ENCODE measurements at places on chromosomes 13 and 19.
A peak's percentile ranks its signal among the peaks of the same experiment; 100 is the strongest.

DNA sequence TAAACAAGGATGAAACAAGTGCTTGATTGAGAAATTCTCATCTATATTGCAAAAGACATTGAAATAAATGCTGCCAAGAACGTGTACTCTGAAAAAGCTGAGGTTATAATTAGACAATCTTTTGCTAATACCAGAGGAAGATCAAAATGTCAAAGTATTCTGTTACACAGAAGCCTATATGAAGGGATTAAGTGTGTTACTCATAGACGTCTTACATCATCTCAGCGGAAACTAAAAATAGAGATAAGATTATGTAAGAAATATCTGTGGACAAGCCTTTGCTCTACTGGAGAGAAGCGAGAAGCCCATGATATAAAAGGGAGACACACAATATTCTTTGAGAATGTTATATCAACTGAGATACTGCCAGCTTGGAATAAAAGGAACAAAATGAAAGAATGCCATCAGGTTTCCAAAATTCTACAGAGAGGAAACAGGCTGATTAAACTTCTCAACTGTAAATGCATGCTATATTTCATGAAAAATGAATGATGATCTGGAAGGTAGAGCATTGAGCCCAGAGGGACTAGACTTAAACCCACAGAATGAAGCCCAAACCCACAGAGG lies 699.0 kb downstream of the GPC5 start:
- no peak for DNase-seq

DNA sequence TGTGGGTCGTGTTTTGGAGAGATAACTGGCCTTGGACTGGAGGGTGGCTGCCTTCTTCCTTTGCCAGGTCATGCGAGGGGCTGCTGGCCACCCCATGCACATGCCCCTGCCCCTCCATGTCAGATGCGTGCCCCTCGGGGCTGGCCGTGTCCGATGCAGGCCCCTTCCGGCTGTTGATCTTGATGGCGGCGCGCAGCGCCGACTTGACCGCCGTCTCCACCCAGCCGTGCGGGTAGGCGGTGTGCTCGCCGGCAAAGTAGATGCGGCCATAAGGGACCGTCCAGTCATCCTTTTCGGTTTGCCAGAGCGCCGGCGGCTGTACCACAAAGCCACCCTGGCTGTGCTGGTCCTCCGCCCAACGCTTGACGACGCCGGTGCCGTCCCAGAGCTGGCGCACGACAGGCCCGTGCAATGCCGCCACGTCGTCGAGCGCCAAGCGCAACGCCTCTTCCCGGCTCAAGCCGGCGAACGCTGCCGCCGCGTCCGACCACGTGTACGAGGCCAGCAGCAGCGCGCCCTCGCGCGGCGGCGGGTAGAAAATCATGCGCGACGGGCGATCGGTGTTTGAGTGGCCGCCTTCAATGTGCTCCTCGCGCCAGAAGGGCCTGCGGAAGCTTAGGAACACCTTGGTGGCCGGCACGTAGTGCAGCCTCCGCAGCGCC lies 6.9 kb downstream of the IL4I1 start:
- peak; percentile 86 for DNase-seq

DNA sequence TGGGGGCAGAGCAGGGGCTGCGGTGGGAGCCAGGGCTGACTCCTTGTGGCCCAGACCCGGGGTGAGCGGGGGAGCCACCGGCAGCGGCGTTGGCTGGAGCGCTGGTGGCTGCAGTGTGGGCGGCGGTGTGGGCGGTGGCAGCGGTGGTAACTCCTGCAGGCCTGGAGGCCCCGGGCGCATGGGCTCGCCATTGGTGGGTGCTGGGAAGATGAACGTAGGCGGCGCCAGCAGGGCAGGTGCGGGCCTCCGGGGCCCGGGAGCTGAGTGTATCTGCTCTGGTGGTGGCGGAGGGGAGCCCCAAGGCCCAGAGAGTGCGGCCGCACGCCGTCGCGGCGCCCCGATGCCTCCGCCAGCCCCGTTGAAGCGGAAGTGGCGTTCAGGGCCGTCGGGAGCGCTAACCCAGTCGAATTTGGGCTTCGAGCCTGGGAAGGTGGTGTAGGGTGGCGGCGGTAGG lies 2.0 kb downstream of the GGN start:
- no peak for DNase-seq

DNA sequence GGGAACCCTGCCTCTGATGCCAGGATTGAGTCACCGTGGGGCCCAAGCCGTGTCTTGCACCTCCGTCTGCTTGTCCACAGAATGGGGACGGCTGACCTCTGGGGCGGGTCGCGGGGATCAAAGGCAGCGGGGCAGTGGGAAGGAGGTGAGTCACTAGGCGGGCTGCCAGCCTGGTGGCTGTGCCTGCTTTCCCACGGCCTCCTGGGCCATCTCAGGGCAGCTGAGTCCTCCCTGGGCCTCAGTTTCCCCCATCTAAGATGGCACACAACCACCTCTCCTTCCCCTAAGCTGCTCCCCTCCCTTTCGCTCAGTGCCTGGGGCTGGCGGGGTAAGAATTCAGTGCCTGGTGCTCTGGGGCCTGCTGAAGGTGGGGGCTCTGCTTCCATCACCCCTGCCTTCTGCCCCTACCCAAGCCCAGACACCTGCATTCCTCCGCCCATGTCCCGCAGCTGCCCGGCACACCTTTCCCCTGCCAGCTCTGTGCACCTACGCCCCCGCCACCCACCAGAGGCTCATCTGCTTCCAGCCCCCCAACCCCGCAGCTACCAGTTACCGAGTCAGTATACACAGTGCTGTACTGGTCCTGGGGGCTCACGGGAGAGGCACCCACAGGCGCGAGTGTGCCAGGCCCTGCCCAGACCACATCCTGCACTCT lies 3.5 kb downstream of the MKNK2 start:
- DNase-seq: no peak

DNA sequence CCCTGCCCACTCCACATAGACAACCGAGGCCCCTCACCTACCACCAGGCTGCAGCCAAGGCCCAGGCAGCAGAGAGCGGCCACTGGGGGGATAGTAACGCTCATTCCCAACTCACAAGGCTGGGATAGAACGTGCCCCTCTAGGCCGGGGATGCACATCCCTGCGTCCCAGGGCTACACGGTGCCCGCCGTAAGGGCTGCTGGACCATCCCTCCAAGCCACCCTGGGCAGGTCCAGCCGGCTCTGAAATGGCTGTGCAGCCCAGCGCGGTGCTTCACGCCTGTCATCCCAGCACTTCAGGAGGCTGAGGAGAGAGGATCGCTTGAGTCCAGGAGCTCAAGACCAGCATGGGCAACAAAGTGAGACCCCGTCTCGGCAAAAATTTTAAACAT lies 3.2 kb downstream of the REXO1 start:
- no peak for DNase-seq

- DNase-seq: no peak
Measured at GRCh38 chr13:44365899-44366298, 7.7 kb upstream of the SERP2 start.

DNA sequence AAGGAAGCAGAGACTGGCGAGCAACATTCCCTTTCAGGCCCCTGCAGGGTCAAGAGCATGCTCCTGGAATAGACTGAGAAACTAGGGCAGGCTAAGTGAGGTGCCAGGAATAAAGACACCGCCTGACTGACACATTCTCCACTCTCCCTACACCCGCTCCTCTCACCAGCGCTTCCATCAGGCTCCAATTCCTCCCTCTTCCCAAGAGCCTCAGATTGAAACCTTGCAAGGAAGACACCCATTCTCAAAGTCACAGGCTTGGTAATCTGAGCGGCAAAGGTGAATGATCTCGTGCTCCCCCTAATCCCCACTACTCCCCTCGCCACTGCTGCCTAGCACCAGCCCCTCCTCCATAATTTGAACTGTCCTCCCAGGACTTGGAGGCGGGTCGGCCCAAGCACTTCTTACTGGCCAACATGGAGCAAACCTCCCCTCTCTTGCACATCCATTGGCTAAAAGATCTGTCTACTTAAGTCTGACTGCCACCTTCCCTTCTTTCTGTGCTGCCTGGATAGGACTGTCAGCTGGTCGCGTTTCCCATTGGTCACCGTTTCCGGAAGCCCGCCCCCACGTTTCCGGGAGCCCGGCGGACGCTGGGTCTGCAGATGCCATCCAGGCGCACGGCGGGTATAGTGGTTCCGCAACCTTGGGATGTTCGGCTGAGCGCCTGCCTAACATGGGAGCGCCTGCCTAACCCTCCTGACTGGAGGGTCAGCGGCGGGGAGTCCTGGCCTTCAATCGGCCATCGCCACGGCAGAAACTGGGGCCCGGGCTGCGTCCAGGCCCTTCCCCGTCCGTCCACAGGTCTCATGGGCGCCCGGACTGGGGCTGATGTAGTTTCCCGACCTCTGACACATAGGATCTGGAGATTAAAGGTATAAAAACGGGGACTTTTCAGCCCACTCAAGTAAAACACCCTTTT lies 33.6 kb downstream of the ZNF383 start:
- peak; percentile 58 for DNase-seq

DNA sequence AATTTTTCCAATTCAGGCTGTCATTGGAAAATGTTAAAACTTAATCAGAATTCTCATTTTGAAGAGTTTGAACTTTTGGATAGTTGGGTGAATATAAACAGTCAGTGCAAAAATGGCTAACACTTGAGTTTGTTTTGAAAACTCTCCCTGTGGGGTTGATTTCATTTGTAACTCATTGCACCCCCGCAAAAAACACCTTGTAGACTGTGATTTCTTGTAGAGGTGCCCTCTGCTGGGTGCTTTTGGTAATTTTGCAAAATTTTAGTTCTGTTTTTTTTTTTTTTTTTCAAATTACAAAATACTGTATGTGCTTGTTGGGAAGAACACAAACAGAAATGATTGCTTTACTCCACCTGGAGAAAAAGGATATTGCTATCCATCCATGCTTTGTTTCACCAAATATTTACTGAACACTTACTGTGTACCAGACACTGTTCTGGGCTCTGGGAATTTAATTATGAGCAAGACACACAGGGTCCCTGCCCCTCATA lies 28.2 kb upstream of the GPI start:
- DNase-seq: peak; percentile 48

GRCh38 chr13:27044837-27045570 lies 126.6 kb downstream of the USP12 start:
- DNase-seq: peak; percentile 55

DNA sequence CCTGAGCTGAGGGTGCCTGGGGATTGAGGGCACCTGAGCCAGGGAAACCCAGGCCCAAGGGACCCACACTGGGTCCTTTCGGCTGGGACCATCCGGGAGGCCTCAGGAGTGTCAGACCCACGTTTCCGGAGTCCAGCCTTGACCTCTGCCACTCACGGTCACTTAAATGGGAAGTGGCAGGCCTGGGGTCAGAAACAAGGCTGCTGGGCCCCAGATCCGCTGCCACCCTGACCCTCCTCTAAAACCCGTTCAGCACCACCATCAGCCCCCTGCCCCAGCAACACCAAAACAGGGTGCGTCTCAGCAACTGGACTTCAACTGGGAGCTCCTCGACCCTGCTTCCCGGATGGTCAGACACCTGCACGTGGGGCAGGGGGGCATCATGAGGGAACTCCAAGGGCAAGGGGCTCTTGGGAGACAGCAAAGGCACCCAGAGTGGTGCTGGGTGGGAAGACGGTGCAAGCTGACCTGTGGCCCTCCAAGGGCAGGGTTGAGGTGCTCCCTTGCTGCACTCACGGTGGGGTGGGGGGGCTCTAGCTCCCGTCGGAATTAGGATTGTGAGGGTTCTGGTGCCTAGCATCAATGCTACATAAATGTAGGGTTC lies 1.2 kb upstream of the PLPP2 start:
- no peak for DNase-seq

GRCh38 chr13:79405501-79405830 lies 589 bp downstream of the RBM26 start:
- DNase-seq: no peak

DNA sequence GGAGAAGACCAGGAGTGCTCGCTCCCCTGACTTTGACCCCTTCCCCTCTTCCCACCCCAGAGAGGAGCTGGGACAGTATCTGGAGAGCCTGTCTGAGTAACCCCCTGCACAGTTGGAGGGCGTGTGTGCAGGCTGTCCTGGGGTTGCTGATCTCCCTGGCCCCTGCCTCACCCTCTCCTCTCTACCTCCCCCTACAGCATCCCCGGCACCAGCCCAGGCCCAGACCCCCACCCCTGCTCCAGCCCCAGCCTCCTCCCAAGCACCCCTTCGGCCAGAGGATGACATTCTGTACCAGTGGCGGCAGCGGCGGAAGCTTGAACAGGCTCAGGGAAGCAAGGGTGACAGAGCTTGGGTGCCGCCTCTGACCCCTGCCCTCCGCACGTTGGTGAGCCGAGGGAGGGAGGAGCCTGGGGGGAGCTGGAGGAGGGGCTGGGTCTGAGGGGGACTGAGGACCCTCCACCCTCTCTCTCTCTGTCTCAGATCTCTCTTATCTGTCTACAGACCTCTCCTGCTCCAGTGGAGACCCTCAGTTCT lies 8.7 kb downstream of the PROSER3 start:
- DNase-seq: no peak

GRCh38 chr19:44924243-44924725 lies 9.9 kb downstream of the APOC1 start:
- DNase-seq: no peak

DNA sequence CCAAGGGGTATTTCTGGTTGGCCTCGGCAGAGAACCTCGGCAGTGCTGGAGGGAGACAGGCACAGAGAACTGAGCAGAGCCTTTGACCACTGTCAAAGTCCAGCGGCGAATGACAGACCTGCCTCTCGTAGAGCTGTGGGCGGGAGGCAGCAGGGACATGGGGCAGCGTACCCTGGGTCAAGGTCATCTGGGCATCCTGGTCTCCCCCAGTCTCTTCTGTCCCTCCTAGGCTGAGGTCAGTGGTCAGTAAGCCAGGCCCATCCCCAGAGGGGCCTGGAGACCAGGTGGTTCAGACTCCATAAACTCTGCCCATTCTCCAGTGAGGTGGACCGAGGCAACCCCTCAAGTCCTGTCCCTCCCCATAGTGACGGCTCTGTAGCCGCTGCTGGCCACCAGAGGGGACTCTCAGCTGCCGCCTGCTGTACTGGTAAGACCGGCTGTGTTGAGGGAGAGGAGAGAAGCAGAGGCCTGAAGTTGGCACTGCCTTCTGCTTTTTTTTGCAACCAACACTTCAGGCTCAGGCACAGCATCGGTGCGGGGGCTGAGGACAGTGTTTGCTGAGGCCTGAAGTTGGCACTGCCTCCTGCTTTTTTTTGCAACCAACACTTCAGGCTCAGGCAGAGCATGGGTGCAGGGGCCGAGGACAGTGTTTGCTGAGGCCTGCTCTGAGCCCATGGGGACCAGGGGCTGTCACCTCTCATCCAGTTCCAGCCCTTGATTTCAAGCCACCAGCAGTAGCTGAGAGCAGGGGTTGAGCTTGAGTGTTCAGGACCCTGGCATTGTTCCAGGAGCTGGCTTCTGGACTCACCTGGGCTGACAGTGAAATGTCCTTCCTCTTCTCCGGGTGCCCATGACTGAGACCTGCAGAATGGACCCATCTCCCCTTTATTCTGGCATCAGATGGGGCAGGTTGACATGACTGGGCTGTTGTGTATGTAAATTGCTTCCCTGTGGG lies at the start of gene PGLYRP2:
Gene PGLYRP2, minus strand, starts transcription at position 111 of the 955 bp plus-strand sequence. CDS start 130 bp downstream, outside the sequence.
- DNase-seq: no peak

- no peak for DNase-seq
Measured at GRCh38 chr13:44921246-44921877, 67.9 kb downstream of the NUFIP1 start.

- DNase-seq: no peak
Measured at GRCh38 chr13:25172303-25172630, 179 bp upstream of the AMER2 start.

- DNase-seq: no peak
Measured at GRCh38 chr19:40286235-40286970, 1.3 kb upstream of the AKT2 start.

- peak; percentile 56 for DNase-seq
Measured at GRCh38 chr19:55257461-55258420, 1.1 kb downstream of the PPP6R1 start.

GRCh38 chr13:22107549-22107948 lies 436.7 kb downstream of the FGF9 start:
- DNase-seq: no peak

GRCh38 chr13:28408235-28408848 lies 86.6 kb downstream of the FLT1 start:
- DNase-seq: no peak
